ENCODE measurements at places on chromosomes 5 and 9.

DNA sequence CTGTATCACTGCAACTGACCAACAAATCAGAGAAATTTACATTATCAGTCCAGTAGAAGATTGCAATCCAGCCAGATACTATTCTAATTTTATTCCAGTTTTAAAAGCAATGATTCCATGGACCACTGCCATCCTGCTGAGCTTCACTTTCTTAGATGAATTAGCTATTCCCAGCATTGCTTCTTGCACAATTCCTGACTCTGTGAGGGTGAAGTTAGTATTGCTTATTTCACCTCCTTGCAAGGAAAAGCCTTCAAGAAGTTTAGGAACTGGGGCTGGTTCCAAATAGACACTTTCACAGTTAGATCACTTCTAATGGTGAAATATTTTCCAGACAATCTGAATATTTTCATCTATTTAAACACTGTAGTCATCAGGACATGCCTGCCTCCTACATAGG, 338.6 kb upstream of the TNC start:
- DNase-seq: no peak

- DNase-seq: no peak
These were observed 218.6 kb downstream of the SNX18 start for GRCh38 chr5:54736003-54736797.

- no peak for DNase-seq
These were observed 22.1 kb upstream of the FRMD3 start for GRCh38 chr9:83560169-83560826.

GRCh38 chr5:86675311-86675710, 57.6 kb downstream of the COX7C start:
- no peak for DNase-seq

- DNase-seq: no peak
These were observed 9.3 kb upstream of the SLC36A3 start for GRCh38 chr5:151312756-151313324.

GRCh38 chr5:180629831-180630382, 19.5 kb downstream of the FLT4 start:
- DNase-seq: no peak

- DNase-seq: no peak
These were observed 207.0 kb downstream of the MEF2C start for GRCh38 chr5:88675708-88676636.

GRCh38 chr9:86867804-86868313, 79.4 kb downstream of the GAS1 start:
- DNase-seq: no peak

GRCh38 chr5:180318456-180319089, 26.7 kb upstream of the MAPK9 start:
- DNase-seq: no peak

GRCh38 chr5:145918397-145918796, 18.0 kb upstream of the SH3RF2 start:
- no peak for DNase-seq

DNA sequence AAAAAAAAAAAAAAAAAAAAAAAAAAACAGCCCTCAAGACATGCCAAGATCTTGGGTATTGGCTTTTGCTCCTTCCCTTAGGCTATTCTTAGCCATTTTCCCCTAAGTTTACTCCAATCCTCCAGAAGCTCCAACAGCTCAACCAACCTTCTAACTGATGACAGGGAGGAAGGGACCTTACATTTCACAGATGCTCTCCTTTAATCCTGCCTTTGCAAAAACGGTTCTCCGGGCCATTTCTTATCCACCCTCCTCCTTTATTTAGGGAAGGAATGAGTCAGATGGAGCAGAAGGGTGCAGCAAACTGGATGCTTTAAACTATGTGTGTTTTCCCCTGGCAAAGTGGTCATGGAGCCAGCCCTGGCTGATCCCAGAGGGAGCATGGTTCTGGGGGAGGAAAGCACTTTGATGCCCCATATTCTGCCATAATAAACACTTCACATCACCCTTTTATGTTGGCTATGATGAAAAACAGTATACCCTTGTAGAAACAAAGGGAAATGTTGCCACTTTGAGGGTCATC, 369.4 kb upstream of the DMAC1 start:
- DNase-seq: no peak

- DNase-seq: no peak
These were observed 171.7 kb downstream of the CACNA1B start for GRCh38 chr9:138049085-138049778.

GRCh38 chr9:96719521-96719920, 58.4 kb downstream of the ZNF510 start:
- DNase-seq: no peak

GRCh38 chr5:4309026-4309425, 713.4 kb downstream of the IRX1 start:
- DNase-seq: no peak

DNA sequence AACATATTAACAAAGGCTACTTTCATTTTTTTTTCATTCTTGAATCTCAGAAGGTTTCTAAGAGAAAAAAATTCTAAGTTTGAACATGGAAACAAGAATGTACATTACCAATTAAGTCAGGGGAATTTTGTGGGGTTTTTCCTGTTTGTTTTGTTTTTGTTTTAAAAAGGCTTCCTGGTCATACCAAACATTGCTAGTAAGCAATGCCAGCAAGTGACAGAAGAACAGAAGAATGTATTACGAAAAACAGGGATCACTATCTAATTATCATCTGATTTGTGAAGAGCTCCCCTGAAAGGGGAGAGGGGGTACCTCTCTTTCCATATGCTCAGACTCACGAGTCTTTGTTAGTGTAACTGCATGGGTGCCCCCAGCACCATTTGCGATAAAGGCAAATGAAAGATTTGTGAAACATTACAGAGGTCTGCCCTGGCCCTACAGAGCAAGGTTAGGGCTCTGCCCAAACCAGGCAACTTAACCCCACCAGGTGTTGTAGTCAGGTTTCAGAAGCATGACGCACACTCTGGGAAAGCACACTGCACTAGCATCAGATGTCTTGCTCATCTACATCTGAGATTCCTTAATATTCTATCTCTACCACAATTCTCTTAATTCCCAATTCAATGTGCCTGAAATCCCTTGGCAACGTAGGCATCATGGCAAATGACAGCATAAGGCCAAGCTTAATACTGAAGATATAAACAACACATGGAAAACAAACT, 268.2 kb downstream of the MLLT3 start:
- DNase-seq: no peak

- DNase-seq: peak; percentile 40
These were observed 149.2 kb upstream of the KLF9 start for GRCh38 chr9:70563431-70564204.

GRCh38 chr9:87869082-87869481, 13.6 kb upstream of the SPATA31E1 start:
- DNase-seq: no peak

- DNase-seq: no peak
These were observed 77.1 kb upstream of the STXBP1 start for GRCh38 chr9:127534931-127535330.

GRCh38 chr9:15999422-16000339, 446.8 kb downstream of the CCDC171 start:
- no peak for DNase-seq

DNA sequence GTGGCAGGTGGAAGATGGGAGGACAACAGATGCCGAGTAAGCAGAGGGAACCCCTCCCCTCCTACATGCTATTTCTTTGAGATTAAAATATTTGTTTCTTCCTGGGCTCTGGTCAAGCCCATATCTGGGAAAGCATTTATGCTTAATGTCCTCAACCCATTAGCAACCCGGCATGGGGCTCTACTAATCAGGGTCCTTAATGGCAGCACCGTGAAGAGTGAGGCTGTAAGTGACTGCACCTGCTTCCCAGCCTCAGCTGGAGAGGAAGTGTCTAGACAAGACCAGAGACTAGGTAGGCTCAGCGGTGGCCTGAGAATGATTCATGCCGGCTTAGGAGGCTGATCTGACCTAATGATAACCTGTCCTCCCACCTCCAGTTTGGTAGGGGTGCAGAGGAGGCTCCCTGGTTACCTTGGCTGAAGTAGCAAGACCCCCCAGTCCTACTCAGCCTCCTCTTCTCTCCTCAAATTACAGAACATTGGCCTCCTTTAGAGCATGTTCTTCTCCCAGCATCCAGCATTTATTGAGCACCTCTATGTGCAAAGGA, 61.3 kb upstream of the HSPA9 start:
- no peak for DNase-seq

GRCh38 chr9:91419222-91420191, 4.1 kb downstream of the NFIL3 start:
- DNase-seq: no peak

GRCh38 chr9:206481-206880, 8.2 kb upstream of the DOCK8 start:
- no peak for DNase-seq

- no peak for DNase-seq
These were observed 46.7 kb downstream of the VAV2 start for GRCh38 chr9:133945314-133945975.

GRCh38 chr5:84303315-84303714, 81.4 kb downstream of the EDIL3 start:
- DNase-seq: no peak

DNA sequence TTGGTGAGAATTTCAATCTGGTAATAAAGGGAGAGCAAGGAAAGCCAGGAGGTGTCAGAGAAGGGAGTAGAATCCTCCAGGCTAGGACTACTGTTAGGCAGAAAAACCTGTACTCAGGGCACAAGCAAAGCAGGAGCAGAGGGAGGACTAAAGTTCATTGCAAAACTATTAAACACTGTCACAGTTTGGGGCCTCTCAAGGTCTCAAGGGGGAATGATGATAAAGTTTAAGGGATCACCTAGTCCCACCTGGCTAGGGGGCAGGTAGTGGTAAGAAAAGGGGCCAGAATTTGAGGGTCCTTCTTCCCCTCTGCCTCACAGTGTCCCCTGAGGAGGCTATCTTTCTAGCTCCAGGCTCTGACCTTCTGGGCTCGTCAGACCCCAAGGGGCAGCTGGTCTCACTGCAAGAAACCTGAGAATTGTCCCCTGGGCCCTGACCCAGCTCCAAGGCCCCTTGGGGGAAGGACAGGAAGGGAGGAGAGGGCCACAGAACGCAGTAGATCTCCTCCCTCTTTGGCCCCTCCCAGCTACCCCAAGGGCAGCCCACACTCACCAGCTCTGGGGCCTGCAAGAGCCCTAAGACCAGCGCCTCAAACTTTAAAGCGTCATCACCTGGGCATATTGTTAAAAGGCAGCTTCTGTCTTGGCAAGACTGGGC, 974 bp downstream of the CCDC69 start:
- peak; percentile 33 for DNase-seq

- DNase-seq: no peak
These were observed 29.9 kb downstream of the TMC1 start for GRCh38 chr9:72551306-72551705.

DNA sequence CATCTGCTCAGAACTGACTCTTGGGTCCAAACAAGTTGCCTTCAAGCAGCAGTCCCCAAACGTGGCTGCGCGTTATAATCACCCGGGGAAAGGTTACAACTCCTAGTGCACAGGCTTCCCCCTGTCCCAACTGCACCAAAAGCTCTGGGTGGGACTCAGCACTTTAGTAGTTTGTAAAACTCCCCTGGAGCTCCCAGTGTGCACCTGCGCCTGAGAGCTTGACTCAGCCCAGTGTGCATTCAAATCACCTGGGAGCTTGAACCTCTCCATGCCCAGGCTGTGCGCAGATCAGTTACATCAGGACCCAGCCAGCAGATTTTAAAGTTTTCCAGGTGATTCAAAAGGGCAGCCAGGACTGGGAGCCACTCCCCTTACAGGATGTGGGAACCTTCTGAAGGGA, 151.4 kb downstream of the COL23A1 start:
- DNase-seq: no peak

- no peak for DNase-seq
These were observed 49.6 kb downstream of the ZFR start for GRCh38 chr5:32394981-32395380.

DNA sequence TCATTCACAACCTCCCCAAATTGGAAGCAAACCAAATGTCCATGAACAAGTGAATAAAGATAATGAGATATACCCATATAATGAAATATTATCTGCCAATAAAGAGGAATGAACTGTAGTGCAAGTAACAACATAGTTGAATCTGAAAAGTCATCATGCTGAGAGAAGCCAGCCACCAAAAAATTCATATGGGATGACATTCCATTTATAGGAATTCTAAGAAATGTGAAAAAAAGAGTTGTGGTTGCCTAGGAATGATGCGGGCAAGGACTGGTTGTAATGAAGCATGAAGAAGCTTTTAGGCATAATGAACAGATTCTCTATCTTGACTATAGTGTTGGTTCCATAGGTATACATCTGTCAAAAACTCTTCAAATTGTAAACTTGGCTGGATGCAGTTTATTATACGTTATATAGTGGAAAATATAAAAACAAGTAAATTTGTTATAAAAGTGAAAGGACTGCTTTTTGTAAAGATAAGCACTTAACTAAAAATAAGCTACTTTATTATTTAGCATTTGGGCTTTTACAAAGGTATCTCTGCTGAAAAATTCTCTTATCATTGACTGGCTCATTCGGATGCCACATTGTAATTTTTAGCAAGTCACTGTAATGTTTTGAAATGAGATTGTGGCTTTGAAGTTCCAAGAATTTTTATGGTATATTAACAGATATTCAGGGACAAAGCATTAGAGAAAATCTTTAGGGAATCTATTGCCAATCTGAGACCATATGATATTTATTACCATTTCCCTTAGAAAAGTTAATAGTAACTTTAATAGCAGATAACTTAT, 21.2 kb upstream of the TTC23L start:
- no peak for DNase-seq

DNA sequence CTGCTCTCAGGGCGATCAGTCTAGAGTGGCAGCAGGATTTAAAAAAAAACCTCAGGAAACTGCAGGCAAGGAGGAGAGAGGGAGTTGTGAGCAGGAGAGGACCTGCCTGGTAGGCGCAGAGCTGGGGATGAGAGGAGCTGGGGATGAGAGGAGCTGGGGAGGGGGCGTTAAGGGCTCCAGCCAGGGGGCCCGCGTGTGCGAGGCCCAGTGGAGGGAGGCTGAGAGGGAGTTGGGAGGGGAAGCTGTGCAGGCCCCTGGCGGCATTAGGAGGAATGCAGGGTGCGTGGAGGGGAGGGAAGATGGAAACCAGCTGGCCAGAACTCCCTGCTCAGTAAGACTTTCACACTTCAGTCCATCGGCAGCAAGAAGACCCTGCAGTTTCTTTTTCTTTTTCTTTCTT, 45.2 kb upstream of the HMCN2 start:
- no peak for DNase-seq

- no peak for DNase-seq
These were observed 128.9 kb downstream of the SUSD1 start for GRCh38 chr9:112046181-112046580.

DNA sequence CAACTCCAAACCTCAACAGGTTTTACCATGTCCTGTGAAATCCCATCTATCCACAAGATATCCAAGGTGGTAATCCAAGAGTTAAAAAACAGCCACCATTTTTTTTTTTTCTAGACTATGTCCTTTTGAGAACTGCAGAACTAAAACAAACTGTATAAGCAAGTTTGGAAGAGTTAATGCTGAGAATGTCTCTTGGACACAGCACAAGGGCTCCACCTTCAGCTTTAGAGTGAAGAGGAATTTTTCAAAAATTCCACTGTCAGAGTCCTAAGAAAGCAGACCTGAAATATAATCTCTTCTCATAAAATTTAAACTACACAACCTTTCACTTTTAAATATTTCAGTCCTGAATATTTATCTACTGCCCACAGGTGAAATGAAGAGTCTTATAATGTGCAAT, 167.8 kb upstream of the CCNG1 start:
- DNase-seq: no peak
